ENCODE measurements at places on chromosomes 7 and 10.

DNA sequence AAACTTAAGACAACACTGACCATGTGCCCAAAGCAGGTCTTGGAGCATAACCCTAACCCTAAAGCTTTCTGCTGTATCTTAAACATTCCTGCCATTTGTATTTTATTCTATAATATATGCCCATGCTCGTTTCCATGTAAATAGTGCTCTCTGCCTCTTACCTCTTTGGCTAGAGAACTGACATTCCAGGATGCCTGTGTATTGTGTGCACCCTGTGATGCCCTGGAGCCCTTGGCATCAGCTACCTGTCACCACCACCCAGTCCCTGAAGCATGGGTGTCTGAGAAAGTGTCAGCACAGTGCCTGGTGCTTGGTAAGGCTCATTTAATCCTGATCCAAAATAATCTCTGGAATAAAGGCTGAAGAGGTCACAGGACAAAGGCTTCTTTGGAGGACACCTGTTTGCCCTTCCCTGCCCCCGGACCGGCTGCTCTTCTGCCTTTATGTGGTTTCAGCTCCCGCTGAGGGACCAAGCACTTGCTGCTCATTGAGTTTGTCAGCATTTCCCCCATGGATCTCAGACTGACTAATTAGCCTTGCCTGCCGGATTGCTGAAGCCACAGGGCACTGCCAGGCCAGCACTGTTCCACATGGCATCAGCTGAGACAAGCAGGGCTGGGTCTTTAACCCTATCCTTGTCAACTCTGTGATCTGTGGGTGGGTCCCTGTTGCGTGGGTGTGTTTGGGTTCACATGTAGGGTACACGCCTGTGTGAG, 139.1 kb upstream of the SORCS3 start:
- no peak for DNase-seq

DNA sequence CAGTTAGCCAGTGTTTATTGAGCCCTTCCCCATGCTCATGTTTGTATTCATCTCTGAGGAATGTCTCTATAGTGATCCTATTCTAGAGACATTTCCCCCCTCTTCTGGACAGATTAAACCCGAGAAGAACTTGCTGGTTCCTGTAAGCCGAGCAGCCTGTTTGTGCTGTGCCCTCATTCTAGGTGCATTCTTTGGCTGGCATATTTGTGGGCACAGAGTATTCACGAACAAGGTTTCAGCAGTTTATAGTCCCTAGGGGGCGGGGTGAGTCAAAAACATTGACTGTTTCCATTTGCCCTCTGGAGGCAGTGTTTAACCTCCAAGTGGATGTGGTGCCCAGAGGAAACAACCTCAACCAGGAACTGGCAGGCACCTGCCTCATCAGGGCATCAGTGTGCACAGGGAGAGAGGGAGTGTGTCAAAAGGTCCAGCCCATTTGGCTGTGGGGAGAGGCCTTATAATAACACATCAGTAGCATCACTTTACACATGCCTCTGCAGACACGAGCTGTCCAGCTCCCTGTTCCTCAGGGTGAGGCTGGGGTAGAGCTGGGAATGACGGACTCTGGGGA, 273.3 kb upstream of the LRGUK start:
- no peak for DNase-seq

DNA sequence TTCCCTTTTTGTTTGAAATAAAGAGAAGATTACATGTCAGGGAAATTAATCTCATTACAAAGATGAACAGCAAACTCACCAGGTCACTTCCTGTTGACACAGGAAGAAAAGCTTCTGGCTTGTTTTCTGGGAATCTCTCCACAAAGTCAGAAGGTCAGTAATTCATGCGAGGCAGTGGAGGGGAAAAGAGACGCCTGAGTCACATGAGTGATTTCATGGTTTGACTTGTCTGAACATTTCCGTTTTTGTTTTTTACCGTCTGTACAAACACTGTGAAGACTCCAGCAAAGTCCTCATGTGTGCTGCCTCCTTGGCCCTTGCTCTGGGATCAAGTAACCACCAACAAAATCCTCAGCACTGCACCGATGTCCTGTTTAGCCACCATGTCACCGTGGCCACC, 2.5 kb upstream of the HABP2 start:
- no peak for DNase-seq

DNA sequence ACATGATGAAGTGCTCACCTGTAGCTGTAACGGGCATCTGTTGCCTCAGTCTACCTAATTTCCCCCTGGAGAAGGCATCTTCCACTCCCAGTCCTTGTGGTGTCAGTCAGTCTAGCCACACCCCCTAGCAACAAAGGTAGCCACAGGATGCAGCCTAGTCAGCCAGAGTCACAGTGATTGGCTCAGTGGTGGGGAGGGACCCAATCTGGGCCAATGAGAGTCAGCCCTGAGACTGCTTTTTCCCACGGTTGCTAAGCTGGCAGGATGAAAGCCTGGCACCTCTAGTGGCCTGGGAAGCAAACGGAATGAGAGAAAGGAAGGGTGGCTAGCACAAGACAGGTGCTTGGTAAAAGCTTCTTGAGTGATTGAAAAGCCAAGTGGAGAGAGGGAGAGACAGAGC, 118.6 kb downstream of the SH3PXD2A start:
- DNase-seq, result no peak

GRCh38 chr10:30755441-30755953, 125.9 kb upstream of the LYZL2 start:
- DNase-seq, result no peak

GRCh38 chr10:99630433-99630832, 10.2 kb upstream of the SLC25A28 start:
- DNase-seq, result no peak

DNA sequence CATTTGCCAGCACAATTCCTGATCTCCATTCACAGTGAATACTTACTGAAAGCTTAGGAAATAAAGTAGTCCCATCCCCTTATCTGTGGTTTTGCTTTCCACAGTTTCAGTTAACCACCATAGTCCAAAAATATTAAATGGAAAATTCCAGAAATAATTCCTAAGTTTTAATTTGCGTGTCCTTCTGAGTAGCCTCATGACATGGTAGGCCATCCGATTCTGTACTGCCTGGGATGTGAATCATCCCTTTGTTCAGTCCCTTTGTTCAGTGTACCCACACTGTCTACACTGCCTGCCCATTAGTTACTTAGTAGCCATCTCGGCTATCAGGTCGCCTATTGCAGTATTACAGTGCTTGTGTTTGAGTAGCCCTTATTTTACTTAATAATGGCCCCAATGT, 14.2 kb downstream of the RAB11FIP2 start:
- no peak for DNase-seq

Measured in activated CD8-positive, alpha-beta memory T cell treated with anti-CD3 and anti-CD28 coated beads for 4 hours (primary cell).